Occipital lobe (tissue), 3 donors: ENCODE measurements at places on chromosomes 13 and 19. TPM values are rescaled to one million over a fixed set of nuclear protein-coding genes. Genes with fewer than 3 reads are reported as not detected.

Gene PLPPR2
- 28.2 TPM for total RNA-seq

- no peak for DNase-seq
Measured at GRCh38 chr13:106488076-106488475, 47.4 kb downstream of the EFNB2 start.

Gene PALM3
- 3.4 TPM for total RNA-seq

Gene FBXO27
- 5.6 TPM for total RNA-seq

DNA sequence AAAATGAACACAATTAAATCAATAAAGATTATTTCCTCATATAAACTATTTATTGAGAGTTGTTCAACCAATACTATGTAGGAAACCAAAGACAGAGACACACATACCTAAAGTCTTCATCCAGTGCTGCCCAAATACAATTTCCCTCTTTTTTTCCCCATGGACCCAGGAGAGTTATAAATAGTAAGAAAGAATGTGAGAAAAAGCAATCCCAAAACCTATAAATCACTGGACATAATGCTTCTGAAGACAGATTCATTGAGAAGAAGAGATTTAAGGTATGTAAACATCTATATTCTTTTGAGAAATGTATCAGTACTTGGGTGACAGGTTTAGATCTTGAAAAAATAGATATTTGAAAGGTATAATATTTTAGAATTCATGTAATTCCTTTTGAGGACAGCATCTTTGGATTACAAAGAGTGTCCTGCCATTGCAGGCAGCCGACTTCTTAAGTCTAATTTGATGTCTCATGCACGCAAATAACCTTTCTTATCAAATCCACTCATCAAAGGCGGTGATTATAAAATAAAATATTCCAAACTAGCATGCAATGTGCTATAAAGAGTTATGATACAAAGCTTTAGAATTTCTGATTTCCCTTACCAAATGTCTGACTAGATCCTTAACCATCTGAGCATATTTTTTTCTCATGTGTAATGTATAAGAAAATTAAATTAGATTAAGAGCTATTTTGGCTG, 739.4 kb downstream of the LIG4 start:
- no peak for DNase-seq

Gene GJA3
- 0.16 TPM for total RNA-seq

DNA sequence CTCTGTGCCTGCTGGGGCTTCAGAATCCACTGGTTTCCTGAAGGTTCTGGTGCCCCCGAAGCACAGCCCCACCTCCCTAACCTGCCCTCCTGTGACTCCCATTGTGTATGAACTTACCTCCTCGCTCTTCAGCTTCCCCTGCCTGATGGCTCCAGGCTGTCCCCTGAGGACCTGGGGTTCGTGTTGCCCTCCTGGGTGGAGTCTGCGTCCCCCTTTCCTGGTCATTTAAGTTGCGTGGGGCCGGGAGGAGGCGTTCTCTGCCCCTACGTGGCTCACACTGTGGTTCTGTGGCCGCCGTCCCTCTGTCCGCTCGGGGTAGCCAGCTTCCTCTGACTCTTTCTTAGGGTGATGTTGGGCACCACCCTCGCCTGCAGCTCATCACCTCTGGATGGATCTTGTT, 13.9 kb downstream of the TFDP1 start:
- no peak for DNase-seq

GRCh38 chr19:6499052-6499790, 2.9 kb downstream of the TUBB4A start:
- DNase-seq, result no peak

Gene IFI30
- 0.62 TPM for total RNA-seq

Gene CYP2A7
- total RNA-seq, result 0.78 TPM

Gene FXYD1
- total RNA-seq, result not detected

DNA sequence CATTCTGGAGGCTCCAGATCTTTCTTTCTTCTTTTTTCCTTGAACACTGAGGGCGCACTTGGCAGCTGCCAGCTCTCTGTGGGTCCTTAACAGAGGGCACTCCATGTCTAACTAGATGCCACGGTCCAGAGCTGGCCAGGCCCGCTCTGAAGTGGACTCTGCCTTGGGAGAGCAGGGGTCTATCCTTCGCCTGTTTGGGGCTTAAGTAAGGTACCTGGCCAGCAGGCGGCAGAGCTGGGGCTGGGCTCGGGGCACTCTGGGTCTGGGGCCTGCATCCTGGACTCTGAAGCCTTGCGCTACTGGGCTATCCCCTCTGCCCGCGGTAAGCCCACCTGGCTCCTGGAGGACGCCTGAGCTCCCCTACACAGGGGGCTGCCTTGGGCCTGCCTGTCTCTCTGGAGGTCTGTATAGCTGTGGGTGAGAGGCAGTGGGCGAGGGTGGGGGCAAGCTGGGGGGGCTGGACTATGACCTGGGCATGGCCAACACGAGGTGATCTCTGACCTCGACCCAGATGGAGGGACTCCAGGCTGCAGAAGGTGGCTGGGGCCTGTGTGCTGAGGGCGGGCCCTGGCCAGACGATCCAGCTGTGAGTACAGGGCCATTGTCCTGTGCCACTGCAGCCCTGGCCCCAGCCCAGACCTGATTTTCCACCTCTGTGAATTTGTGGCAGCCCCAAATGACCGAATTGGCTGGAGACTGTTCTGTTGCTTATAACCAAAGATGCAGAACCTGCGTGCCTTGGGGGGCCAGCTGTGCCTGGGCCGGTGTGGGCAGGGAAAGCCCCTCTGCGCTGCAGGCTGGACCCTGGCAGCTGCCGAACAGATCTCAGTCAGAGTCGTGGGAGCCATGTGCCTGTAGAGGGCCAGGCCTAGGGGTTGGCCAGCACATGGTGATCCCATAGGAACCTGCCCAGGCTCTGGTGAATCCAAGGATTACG, 26.5 kb downstream of the CEBPG start:
- no peak for DNase-seq

- no peak for DNase-seq
Measured at GRCh38 chr19:17872251-17873001, 681 bp downstream of the SLC5A5 start.

Gene POSTN
- 3.4 TPM for total RNA-seq
